Gastrocnemius medialis (tissue), 4 donors: ENCODE measurements at places on chromosomes 11 and 22. TPM values are rescaled to one million over a fixed set of nuclear protein-coding genes. Genes with fewer than 3 reads are reported as not detected.
A peak's percentile ranks its signal among the peaks of the same experiment; 100 is the strongest.

Gene C11orf65
- 0.51 TPM for total RNA-seq

Gene SCUBE2
- 2.4 TPM for total RNA-seq

Gene MYO7A
- total RNA-seq = 3.5 TPM

Gene PHETA2
- 3.1 TPM for total RNA-seq

Gene EHBP1L1
- 191 TPM for total RNA-seq

Gene INTS4
- 13.8 TPM for total RNA-seq

Gene TMEM191C
- total RNA-seq = not detected

Gene EIF3D
- total RNA-seq = 316 TPM

Gene CALCA
- not detected for total RNA-seq

Gene POU2AF2
- total RNA-seq = 0.51 TPM

DNA sequence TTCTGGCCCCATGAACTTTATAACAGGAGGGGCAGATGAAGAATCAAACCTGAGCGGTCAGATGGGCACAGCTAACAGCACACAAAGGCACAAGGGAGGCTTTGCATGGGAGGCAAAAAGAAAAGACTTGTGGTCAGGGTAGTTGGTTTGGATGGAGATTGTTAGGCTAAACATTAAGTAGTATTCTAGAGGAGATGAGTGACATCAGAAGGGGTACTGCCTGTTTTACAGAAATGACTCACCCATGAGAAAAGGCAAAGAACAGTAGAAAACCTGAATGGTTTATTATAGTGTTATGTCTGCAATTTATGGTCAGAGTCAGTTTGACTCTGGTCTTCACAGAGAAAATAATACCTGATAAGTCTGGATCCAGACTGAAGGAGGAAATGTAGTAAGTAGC, 129.8 kb upstream of the KIRREL3 start:
- H3K27me3 ChIP-seq = no peaks in the 10 kb centered on the region
- H3K4me1 ChIP-seq = no peaks in the 10 kb centered on the region
- H3K4me3 ChIP-seq = no peak overlapping the region
- no peak for DNase-seq
- no peaks in the 10 kb centered on the region for H3K36me3 ChIP-seq

GRCh38 chr11:100573911-100574513, 113.1 kb upstream of the ARHGAP42 start:
- H3K27ac ChIP-seq = no peak overlapping the region
- DNase-seq = no peak
- no peaks in the 10 kb centered on the region for H3K4me1 ChIP-seq
- no peak overlapping the region for H3K4me3 ChIP-seq

DNA sequence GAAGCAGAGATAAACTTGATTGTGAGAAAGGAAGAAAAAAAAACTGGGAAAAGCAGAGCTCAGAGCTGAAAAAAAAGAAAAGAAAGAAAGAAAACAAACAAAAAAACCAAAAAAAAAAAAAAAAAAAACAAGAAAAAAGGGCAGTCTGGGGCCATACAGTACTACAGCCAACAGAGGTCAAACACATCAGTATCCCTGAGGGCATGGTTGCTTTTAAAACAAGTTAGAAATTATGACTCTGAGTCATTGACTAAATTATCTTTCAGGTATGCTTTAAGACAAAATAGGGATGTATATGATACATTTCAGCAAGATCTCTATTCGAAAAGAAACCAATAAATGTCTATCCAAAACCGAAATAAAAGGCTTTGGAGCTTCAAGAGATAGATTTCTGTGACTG, 37.1 kb upstream of the TLCD5 start:
- H3K27me3 ChIP-seq = no peaks in the 10 kb centered on the region
- H3K4me3 ChIP-seq = no peak overlapping the region
- no peak overlapping the region for H3K27ac ChIP-seq
- no peak for DNase-seq
- no peaks in the 10 kb centered on the region for H3K36me3 ChIP-seq
- no peaks in the 10 kb centered on the region for H3K4me1 ChIP-seq

GRCh38 chr11:120314861-120315260, 10.2 kb upstream of the TLCD5 start:
- H3K4me3 ChIP-seq = no peak overlapping the region
- H3K27ac ChIP-seq = no peak overlapping the region
- H3K4me1 ChIP-seq = no peaks in the 10 kb centered on the region
- no peaks in the 10 kb centered on the region for H3K27me3 ChIP-seq

- no peaks in the 10 kb centered on the region for H3K36me3 ChIP-seq
- no peaks in the 10 kb centered on the region for H3K27me3 ChIP-seq
- peaks cover 29% of the 10 kb centered on the region for H3K4me1 ChIP-seq
- H3K4me3 ChIP-seq = peak overlapping the region; percentile 99
- no peak for DNase-seq
Observed at GRCh38 chr11:62599901-62600300, 1.8 kb downstream of the MTA2 start.

GRCh38 chr22:28883917-28884746, 760 bp downstream of the ZNRF3 start:
- DNase-seq = no peak
- H3K27me3 ChIP-seq = no peaks in the 10 kb centered on the region
- no peaks in the 10 kb centered on the region for H3K36me3 ChIP-seq
- H3K4me1 ChIP-seq = peaks cover 38% of the 10 kb centered on the region
- H3K4me3 ChIP-seq = peak overlapping the region; percentile 69

- DNase-seq = no peak
- H3K27ac ChIP-seq = no peak overlapping the region
- H3K4me1 ChIP-seq = no peaks in the 10 kb centered on the region
- H3K4me3 ChIP-seq = no peak overlapping the region
Observed at GRCh38 chr11:35458846-35459245, 39.5 kb upstream of the SLC1A2 start.

DNA sequence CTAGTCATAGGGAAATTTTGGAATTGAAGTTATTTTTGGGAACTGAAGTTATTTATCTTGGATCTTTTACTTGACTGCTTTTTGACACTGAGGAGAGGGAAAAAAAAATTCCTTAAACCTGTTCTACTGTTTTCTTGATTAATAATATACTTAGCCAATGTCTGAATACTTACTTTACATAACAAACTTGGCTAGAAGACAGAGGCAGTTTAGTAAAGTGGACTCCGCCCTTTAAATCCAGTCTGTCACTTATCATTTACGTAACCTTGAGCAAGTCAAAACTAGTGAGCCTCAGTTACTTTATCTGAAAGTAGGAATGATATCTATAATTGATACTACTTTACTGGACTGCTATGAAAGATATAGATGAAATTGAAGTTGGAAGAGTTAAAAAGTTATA, 19.5 kb downstream of the CTSC start:
- no peak overlapping the region for H3K27ac ChIP-seq
- no peaks in the 10 kb centered on the region for H3K27me3 ChIP-seq
- no peaks in the 10 kb centered on the region for H3K4me1 ChIP-seq
- no peaks in the 10 kb centered on the region for H3K36me3 ChIP-seq
- no peak for DNase-seq

DNA sequence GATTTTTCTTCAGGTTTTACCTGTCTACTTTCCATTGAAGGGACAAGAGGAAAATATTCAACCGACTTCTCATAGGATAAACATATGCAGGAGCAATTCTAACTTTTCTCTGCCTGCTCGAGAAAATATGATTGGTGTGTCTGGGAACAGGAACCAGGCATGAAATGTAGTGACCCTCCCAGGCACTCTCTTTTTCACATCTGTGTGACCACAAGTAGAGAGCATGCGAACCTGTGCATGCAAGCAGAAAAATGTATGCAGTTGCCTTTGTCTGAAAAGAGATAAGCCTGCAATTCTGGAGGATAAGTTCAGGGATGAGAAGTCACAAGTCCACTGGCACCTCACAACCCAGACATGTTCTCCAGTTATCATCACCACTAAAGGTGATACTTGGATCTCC, 583.5 kb upstream of the FAT3 start:
- no peaks in the 10 kb centered on the region for H3K4me1 ChIP-seq
- H3K27me3 ChIP-seq = no peaks in the 10 kb centered on the region
- H3K36me3 ChIP-seq = no peaks in the 10 kb centered on the region
- no peak overlapping the region for H3K27ac ChIP-seq
- no peak overlapping the region for H3K4me3 ChIP-seq

DNA sequence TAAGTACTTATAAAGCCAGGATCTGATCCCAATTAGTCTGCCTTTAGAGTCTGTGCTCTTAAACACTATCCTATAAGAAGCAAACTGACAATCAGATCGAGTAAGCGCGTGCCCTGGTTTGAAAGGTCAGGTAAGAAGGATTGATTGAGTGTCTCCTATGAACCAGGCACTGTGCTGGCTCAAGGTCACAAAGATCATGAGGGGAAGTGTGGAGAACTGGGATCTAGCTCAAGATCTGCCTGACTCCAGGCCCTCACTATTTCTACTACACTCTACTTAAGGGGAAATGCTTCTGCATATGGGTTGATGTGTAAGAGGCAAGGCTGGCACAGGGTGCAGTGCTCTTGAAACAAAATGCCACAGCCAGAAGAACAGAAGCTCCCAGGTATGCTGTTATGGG, 77.0 kb downstream of the ME3 start:
- DNase-seq = no peak
- peaks cover 31% of the 10 kb centered on the region for H3K4me1 ChIP-seq
- no peak overlapping the region for H3K4me3 ChIP-seq
- no peaks in the 10 kb centered on the region for H3K27me3 ChIP-seq
- H3K27ac ChIP-seq = no peak overlapping the region
- no peaks in the 10 kb centered on the region for H3K36me3 ChIP-seq

DNA sequence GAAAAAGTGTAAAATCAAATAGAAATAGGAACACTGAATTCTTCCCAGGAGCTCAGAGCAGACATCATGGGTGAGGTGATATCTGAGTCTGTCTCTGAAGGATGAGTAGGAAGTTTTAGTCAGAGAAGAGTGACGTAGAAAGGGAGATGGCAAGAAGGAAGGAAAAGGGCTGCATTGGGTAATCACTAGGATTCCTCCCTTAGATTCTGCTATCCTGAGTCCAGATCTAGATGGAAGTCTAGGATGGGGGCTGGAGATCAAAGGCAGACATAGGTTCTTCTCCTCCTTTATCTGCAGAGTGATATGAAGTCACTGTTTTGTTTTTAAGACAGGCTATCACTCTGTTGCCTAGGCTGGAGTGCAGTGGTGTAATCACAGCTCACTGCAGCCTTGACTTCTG, 30.4 kb downstream of the POU2F3 start:
- peaks cover 2% of the 10 kb centered on the region for H3K27me3 ChIP-seq
- no peaks in the 10 kb centered on the region for H3K4me1 ChIP-seq
- no peak for DNase-seq
- no peaks in the 10 kb centered on the region for H3K36me3 ChIP-seq
- H3K4me3 ChIP-seq = no peak overlapping the region

DNA sequence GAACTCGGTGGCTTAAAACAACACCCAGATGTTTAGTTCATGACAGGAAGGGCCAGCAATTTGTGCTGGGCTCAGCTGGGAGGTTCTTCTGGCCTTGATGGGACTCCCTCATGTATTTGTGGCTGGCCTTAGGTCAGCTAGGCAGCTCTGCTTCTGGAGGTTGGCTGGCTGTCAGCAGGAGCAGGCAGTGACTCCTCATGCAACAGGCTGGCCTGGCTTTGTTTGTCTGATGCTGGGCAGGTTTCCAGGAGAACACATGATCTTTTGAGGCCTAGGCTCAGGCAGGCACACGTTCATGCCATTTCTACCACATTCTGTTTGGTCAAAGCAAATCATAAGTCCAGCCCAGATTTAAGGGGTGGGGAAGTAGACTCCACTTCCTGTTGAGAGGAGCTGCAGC, 571.2 kb downstream of the TBC1D22A start:
- no peak overlapping the region for H3K4me3 ChIP-seq
- H3K27ac ChIP-seq = no peak overlapping the region
- no peak for DNase-seq
- no peaks in the 10 kb centered on the region for H3K36me3 ChIP-seq
- no peaks in the 10 kb centered on the region for H3K4me1 ChIP-seq

DNA sequence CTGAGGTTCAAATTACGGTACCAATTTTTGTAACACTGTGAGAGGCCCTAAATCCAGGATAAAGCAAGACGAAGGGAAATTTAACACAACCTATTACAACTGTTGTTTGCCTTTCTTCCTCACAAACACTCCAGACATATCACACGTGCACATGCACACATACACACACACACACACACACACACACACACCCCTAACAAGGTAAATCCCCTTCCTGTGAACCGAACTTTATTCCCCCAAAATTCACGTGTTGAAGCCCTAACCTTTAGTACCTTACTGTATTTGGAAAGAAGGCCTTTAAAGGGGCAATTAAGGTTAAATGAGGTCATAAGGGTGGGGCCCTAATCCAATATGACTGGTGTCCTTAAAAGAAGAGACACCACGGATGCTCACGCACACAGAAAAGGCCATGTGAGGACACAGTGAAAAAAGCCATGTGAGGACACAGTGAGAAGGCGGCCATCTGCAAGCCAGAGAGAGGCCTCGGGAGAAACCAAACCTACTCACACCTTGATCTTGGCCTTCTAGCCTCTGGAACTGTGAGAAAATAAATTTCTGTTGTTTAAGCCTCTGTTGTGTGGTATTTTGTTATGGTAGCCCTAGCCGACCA, 1.8 kb downstream of the SERGEF start:
- peaks cover 9% of the 10 kb centered on the region for H3K4me1 ChIP-seq
- no peak overlapping the region for H3K27ac ChIP-seq

DNA sequence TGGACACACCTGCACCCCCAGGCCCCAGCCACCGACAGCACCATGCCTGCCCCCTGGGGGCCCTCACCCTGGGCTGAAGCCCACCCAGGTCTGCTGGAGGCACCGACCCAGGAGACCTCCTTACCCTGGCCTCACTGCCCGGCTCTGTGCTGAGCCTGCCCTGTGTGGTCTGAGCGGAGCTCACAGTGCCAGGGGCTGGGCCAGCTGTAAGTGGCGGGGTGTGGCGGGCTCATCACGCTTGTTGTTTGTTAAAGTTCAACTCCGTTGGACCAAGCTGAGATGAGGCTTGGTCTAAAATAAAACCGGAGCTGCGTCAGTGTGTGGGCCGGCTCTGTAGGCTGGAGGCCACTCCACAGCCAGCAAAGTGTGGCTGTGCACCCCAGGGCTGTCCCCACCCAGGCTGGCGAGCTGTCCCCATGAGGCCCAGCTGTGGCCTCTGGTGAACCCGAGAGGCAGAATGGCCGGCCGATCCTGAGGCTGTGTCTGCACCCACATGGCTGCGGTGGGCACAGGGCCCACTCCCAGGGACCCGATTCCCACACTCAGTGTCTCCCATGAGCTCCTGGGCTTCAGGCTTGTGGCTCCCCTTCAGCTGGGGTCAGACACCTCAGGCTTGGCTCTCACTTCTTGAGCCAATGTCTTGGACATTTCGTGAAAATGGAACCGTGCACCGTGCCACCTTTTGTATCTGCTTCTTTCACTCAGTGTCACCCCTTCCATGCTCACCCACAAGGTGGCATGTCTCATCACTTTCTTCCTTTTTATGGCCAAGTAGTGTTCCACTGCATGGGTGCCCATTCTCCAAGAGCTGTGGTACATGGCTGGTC, 137.9 kb downstream of the CTTN start:
- no peaks in the 10 kb centered on the region for H3K36me3 ChIP-seq
- DNase-seq = no peak
- H3K4me1 ChIP-seq = no peaks in the 10 kb centered on the region
- no peak overlapping the region for H3K27ac ChIP-seq
- H3K4me3 ChIP-seq = no peak overlapping the region

- no peaks in the 10 kb centered on the region for H3K27me3 ChIP-seq
- no peaks in the 10 kb centered on the region for H3K36me3 ChIP-seq
- H3K4me3 ChIP-seq = no peak overlapping the region
Observed at GRCh38 chr11:6864438-6864837, 1.6 kb downstream of the OR10A2 start.

GRCh38 chr11:130675371-130675821, 227.0 kb downstream of the ADAMTS15 start:
- peaks cover 49% of the 10 kb centered on the region for H3K4me1 ChIP-seq
- H3K27me3 ChIP-seq = no peaks in the 10 kb centered on the region
- H3K27ac ChIP-seq = peak overlapping the region; percentile 80
- peak; percentile 64 for DNase-seq
- H3K36me3 ChIP-seq = no peaks in the 10 kb centered on the region

GRCh38 chr11:26983645-26984044, 10.3 kb upstream of the FIBIN start:
- no peaks in the 10 kb centered on the region for H3K36me3 ChIP-seq
- no peak for DNase-seq
- H3K4me1 ChIP-seq = no peaks in the 10 kb centered on the region
- no peak overlapping the region for H3K4me3 ChIP-seq
- no peaks in the 10 kb centered on the region for H3K27me3 ChIP-seq
